Stimulated activated CD4-positive, alpha-beta T cell treated with anti-CD3 and anti-CD28 coated beads, Interleukin-2, amount 100 ng/mL, for 24 hours (primary cell): ENCODE measurements at places on chromosomes 3 and 15.
A peak's percentile ranks its signal among the peaks of the same experiment; 100 is the strongest.

- DNase-seq, result no peak
Observed at GRCh38 chr3:134252766-134253165, 2.1 kb upstream of the RYK start.

GRCh38 chr15:88950600-88951160, 37.5 kb upstream of the MFGE8 start:
- no peak for DNase-seq

GRCh38 chr3:27575499-27575898, 91.3 kb upstream of the SLC4A7 start:
- DNase-seq, result no peak

DNA sequence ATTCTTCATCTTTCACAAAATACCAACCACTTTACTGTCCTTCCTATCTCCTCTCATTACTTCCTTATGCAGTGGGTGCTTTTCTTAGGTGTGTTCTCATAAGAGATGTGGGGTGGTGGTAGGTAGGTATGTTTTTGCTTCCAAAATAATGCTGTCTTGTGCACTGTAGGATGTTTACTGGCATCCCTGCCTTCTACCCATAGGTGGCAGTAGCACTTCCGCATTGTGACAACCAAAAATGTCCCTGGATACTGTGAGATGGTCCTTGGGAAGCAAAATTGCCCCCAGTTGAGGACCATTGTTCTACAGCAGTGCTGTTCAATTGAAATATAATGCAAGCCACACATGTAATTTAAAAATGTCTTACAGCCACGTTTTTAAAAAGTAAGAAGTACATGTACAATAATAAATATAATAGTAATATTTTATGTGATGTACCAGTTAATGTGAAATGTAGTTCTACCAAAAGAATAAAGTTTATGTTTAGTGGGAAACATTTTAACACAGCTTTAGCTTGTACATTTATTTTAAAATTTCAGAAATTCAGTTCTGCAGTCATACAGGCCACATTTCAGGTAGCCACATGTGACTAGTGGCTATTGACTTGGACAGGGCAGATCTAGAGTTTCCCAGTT, 75.2 kb downstream of the NEO1 start:
- DNase-seq, result peak; percentile 20
